Calu3 (cell line): ENCODE measurements at places on chromosomes 7 and 10. TPM values are rescaled to one million over a fixed set of nuclear protein-coding genes. Genes with fewer than 3 reads are reported as not detected.

DNA sequence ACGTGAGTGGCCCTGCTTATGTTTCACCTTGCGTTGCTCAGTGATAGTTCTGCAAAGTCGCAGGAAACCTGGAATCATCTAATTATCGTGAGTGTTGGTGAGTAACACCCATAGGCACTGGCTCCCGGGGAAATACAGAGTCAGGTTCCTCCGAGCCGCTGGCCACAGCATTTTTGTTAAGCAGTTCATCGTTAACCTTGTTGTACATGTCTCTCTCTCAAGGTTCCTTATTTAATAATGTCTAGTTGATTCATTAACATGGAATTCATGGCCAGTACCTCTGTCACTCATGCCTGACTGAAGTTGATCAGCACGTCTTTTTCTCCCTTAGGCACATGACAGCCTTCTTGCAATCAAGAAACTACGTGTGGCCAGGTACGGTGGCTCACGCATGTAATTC is 3.1 kb upstream of the ZFAND2A start:
- peaks cover 47% of the 10 kb centered on the region for H3K36me3 ChIP-seq
- peaks cover 22% of the 10 kb centered on the region for H3K4me1 ChIP-seq
- no peaks in the 10 kb centered on the region for H3K27me3 ChIP-seq
- H3K27ac ChIP-seq: no peak overlapping the region
- H3K4me3 ChIP-seq: no peak overlapping the region

GRCh38 chr10:129253865-129254179 is 213.2 kb upstream of the MGMT start:
- H3K27ac ChIP-seq: no peak overlapping the region
- no peaks in the 10 kb centered on the region for H3K4me1 ChIP-seq
- no peaks in the 10 kb centered on the region for H3K27me3 ChIP-seq
- no peak overlapping the region for H3K4me3 ChIP-seq
- DNase-seq: no peak
- no peaks in the 10 kb centered on the region for H3K36me3 ChIP-seq

GRCh38 chr7:96238474-96238873 is 83.4 kb downstream of the SLC25A13 start:
- H3K27ac ChIP-seq: no peak overlapping the region
- peaks cover 8% of the 10 kb centered on the region for H3K36me3 ChIP-seq
- no peaks in the 10 kb centered on the region for H3K27me3 ChIP-seq
- DNase-seq: no peak
- peaks cover 30% of the 10 kb centered on the region for H3K4me1 ChIP-seq

GRCh38 chr10:99775850-99776249 is 6.6 kb upstream of the ABCC2 start:
- peaks cover 41% of the 10 kb centered on the region for H3K4me1 ChIP-seq
- no peaks in the 10 kb centered on the region for H3K36me3 ChIP-seq
- no peak for DNase-seq
- no peak overlapping the region for H3K4me3 ChIP-seq
- H3K27me3 ChIP-seq: no peaks in the 10 kb centered on the region

- peaks cover 8% of the 10 kb centered on the region for H3K4me1 ChIP-seq
- no peak for DNase-seq
- no peaks in the 10 kb centered on the region for H3K27me3 ChIP-seq
Measured at GRCh38 chr7:75938921-75939320, 24.0 kb downstream of the POR start.

GRCh38 chr10:10498781-10499180 is 518.9 kb upstream of the CELF2 start:
- H3K27ac ChIP-seq: no peak overlapping the region
- H3K27me3 ChIP-seq: no peaks in the 10 kb centered on the region
- no peaks in the 10 kb centered on the region for H3K36me3 ChIP-seq
- no peak for DNase-seq
- H3K4me1 ChIP-seq: no peaks in the 10 kb centered on the region
- H3K4me3 ChIP-seq: no peak overlapping the region

- peak overlapping the region; percentile 34 for H3K27ac ChIP-seq
- peaks cover 41% of the 10 kb centered on the region for H3K4me1 ChIP-seq
- H3K36me3 ChIP-seq: peaks cover 7% of the 10 kb centered on the region
- H3K27me3 ChIP-seq: no peaks in the 10 kb centered on the region
- H3K4me3 ChIP-seq: no peak overlapping the region
Measured at GRCh38 chr7:7414791-7415603, 120.7 kb downstream of the COL28A1 start.

- peak overlapping the region; percentile 32 for H3K27ac ChIP-seq
- H3K4me3 ChIP-seq: no peak overlapping the region
- no peaks in the 10 kb centered on the region for H3K27me3 ChIP-seq
Measured at GRCh38 chr7:7271094-7271874, 88.9 kb downstream of the C1GALT1 start.

DNA sequence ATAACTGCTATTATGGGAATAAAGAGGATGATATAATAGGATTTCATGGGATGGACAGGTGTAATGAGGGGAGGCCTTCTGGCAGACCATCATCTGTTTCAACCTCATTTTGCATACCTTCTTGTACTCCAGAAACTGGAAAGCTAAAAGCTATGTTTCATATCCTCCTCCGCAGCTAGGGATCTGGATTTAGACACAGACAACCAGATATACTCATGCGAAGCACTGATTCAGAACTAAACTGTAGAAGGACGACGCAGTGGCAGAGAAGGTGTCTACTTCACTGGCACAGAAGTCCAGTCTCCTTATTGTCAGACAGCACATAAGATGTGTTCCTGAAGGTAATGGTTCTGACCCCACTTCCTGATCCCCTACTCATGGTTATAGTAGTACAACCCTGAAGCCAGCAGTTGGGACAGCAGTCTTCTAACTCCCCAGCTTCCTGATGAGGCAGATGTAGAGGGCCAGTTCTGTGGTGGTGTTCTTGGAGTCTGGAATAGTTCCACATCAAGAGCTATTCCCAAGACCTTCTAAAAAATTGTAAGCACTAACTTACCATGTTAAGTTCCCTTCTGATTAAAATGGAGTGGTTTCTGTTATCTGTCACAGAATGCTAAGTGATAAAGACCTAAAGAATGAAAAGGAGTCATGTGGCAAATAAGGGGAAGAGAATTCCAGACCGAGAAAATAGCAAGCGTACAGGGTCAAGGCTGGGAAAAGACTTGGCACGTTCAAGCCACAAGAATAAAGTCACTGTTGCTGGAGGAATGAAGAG is 550.3 kb downstream of the GRM8 start:
- peaks cover 32% of the 10 kb centered on the region for H3K4me1 ChIP-seq
- no peaks in the 10 kb centered on the region for H3K27me3 ChIP-seq
- H3K36me3 ChIP-seq: no peaks in the 10 kb centered on the region
- no peak for DNase-seq
- no peak overlapping the region for H3K4me3 ChIP-seq

DNA sequence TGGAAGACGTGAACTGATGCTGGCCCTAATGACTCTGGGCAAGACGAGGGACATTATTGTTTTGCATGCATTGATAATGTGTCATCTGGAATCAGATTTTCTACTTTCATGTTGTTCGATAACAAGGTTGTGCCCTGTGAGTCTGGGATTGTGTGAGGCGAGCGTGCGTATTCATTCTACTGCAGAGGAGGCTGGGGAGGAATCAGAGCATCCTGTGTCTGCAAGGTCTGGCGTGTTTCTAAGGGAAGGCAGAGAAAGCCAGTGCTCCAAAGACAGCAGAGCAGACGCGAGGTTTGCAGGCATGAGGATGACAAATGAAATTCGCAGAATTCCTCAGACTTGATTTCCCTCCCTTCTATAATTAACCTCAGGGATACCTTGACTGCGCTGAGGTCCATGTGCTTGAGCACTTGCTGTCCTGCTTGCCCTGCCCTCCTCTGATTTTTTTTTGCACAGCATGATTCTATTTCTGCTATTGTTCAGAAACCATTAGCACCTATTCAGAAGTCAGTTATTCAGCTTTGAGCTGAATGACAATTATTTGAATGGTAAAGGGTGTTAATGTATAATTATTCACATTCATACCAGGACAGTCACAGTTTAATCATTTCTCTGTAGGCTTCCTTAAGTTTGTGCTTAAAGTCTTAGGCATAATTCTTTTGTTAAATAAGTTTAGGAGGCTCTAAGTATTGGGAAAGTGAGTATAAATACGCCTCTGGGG is 233.6 kb downstream of the EBF3 start:
- DNase-seq: no peak
- H3K27ac ChIP-seq: no peak overlapping the region
- no peaks in the 10 kb centered on the region for H3K4me1 ChIP-seq
- H3K27me3 ChIP-seq: no peaks in the 10 kb centered on the region
- no peaks in the 10 kb centered on the region for H3K36me3 ChIP-seq

DNA sequence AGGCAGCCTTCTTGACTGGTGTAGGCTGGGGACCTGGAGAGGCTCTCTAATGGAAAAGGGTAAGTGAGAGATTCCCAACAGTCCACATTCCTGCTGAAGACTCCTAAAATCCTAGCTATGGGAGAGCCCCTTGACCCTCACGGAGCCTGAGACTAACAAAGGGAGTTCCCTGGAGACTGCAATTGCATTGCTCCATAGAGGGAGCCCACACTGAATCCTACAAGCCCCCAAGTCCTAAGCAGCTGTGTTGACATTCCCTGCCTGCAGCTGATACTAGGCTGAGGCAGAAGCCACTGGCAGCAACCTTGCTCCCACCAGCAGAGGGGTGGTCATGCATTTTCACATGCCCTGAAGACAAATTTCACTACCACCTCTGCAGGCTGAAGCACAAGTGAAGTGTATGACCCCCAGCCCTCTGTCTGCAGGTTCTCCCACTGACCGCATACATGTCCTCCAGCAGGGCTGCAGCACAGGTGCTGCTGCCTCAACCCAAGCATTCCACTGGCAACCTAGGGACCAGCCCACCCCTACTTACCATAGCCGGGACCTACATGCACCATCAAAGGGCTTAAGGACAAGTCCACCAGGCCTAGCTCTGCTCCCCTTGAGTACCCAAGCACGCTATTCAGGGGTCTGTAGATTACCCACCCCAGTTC is 130.3 kb upstream of the SLC13A1 start:
- H3K27me3 ChIP-seq: no peaks in the 10 kb centered on the region
- H3K4me1 ChIP-seq: no peaks in the 10 kb centered on the region
- H3K27ac ChIP-seq: no peak overlapping the region
- H3K36me3 ChIP-seq: no peaks in the 10 kb centered on the region

- DNase-seq: no peak
- peaks cover 12% of the 10 kb centered on the region for H3K36me3 ChIP-seq
- H3K4me1 ChIP-seq: peaks cover 8% of the 10 kb centered on the region
- H3K4me3 ChIP-seq: no peak overlapping the region
Measured at GRCh38 chr7:149245244-149245643, 5.8 kb downstream of the ZNF212 start.

DNA sequence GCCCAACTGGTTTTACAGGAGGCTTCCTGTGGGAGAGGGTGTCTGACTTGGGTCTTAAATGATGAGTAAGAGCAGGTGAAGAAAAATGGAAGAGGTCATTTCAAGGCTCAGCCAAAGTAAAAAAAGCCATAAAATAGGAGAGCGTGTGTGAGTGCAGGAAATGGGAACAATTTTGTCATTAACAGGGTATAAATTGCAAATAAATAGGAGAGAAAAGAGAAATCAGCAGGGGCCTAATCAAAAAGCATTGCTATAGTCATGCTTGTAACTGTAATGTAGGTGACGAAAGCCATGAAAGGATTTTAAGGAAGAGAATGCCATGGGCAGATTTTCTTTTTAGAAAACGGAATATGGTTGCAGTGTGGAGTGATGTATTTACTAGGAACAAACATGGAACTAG is 15.7 kb upstream of the SEMA3A start:
- H3K36me3 ChIP-seq: no peaks in the 10 kb centered on the region
- no peak for DNase-seq
- H3K27ac ChIP-seq: no peak overlapping the region
- H3K4me3 ChIP-seq: no peak overlapping the region

DNA sequence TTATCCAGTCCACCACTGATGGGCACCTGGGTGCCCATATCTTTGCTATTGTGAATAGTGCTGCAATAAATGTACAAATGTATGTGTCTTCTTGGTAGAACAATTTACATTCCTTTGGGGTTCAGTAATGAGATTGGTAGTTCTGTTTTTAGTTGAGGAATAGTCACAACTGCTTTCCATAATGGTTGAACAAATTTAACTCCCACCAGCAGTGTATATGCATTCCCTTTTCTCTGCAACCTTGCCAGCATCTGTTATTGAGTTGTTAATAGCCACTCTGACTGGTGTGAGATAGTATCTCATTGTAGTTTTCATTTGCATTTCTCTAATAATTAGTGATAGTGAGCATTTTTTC is 27.8 kb downstream of the COA1 start:
- peaks cover 15% of the 10 kb centered on the region for H3K36me3 ChIP-seq
- H3K27me3 ChIP-seq: no peaks in the 10 kb centered on the region
- H3K27ac ChIP-seq: no peak overlapping the region
- H3K4me1 ChIP-seq: no peaks in the 10 kb centered on the region

GRCh38 chr7:27152816-27153442 is 546 bp upstream of the HOXA3 start:
- no peak overlapping the region for H3K27ac ChIP-seq
- peaks cover 36% of the 10 kb centered on the region for H3K27me3 ChIP-seq
- H3K36me3 ChIP-seq: peaks cover 35% of the 10 kb centered on the region
- H3K4me1 ChIP-seq: peaks cover 11% of the 10 kb centered on the region

- H3K27me3 ChIP-seq: peaks cover 8% of the 10 kb centered on the region
- DNase-seq: no peak
- peaks cover 19% of the 10 kb centered on the region for H3K4me1 ChIP-seq
- H3K36me3 ChIP-seq: no peaks in the 10 kb centered on the region
Measured at GRCh38 chr7:43557831-43558495, 24.9 kb upstream of the STK17A start.

DNA sequence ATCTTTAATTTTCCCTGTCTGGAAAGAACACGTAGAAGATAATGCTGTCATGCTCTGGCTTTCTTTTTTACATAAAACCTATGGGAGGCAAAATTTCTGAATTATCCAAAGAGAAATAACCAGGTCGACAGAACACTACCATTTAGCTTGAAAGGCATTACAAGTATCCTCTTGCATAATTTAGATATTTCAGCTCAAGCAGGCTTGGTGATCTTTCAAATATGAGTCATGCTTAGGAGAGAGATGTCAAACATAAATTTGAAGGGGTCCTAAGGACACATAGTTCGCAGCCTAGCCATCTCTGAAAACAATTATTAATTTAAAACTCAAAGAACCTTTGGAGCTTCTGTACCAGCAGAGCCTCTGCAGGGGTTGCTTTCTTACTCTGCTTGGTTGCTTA is 100.9 kb downstream of the FAS start:
- H3K27ac ChIP-seq: no peak overlapping the region
- H3K4me1 ChIP-seq: no peaks in the 10 kb centered on the region
- no peak overlapping the region for H3K4me3 ChIP-seq
- no peaks in the 10 kb centered on the region for H3K36me3 ChIP-seq
- H3K27me3 ChIP-seq: no peaks in the 10 kb centered on the region

The AGAP6 gene
- 14.5 and 19.2 TPM in 2 replicates for total RNA-seq

The PRKCQ gene
- total RNA-seq: 0.73 and 1.1 TPM in 2 replicates

The WIPF3 gene
- total RNA-seq: 4.9 and 6.4 TPM in 2 replicates

The KCNIP2 gene
- 3.3 and 4.8 TPM in 2 replicates for total RNA-seq

The NAT16 gene
- total RNA-seq: not detected in 2 replicates

The PALD1 gene
- total RNA-seq: 0.38 and 1.5 TPM in 2 replicates

The ELOVL3 gene
- 0.27 and 0.35 TPM in 2 replicates for total RNA-seq

The DNAJB12 gene
- 43.1 and 48.0 TPM in 2 replicates for total RNA-seq

The ACBD5 gene
- 34.1 and 38.6 TPM in 2 replicates for total RNA-seq

The ASAH2B gene
- total RNA-seq: 4.1 and 5.4 TPM in 2 replicates
